Ammon's horn (tissue), 1 donor: ENCODE measurements at places on chromosomes 2 and 18.

DNA sequence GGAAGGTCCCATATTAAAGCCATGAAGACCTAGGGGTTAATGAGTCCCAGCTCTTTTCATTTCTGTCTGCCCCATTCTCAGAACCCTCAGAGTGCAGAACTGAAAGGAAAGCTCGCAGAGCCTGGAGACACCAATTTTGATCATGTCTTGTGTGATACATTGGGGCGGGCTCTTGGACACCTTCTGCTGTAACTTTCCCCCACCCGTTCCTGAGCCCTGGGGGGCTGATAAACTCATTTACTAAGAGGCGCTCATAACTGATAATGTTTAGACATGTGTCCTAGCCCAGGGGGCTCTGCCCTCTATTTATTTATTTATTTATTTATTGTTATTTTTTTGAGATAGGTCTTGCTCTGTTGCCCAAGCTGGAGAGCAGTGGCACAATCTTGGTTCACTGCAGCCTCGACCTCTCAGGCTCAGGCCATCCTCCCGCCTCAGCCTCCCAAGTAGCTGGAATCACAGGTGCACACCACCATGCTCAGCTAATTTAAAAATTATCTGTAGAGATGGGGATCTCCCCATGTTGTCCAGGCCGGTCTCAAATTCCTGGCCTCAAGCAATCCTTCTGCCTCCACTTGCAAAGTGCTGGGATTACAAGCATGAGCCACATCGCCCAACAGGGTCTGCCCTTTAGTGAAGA, 72.4 kb upstream of the HAAO start:
- DNase-seq = no peak

- DNase-seq = no peak
These were observed 28.0 kb upstream of the PSME4 start for GRCh38 chr2:53998834-53999233.

- no peak for DNase-seq
These were observed 78.8 kb downstream of the ANKRD12 start for GRCh38 chr18:9215221-9215933.

DNA sequence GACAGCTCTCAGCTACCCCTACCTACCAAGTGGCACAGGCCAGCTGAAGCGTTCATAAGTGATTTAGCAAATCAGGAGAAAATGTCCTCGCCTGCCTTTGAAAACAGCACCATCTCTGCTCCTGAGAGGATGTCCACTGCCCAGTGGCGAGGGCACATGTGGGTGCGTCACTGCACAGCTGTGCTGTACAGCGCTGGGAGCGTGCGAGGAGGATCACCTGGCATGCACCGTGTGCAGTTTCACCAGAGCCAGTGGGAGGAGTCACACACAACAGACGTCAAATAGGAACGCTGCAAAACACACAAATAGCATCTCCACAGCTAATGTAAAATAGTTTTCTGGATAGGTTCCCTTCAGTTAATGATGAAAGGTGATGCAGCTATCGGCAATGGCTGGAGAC, 154.1 kb downstream of the HDAC4 start:
- DNase-seq = no peak

- no peak for DNase-seq
These were observed 158.0 kb downstream of the INHBB start for GRCh38 chr2:120503793-120504571.

DNA sequence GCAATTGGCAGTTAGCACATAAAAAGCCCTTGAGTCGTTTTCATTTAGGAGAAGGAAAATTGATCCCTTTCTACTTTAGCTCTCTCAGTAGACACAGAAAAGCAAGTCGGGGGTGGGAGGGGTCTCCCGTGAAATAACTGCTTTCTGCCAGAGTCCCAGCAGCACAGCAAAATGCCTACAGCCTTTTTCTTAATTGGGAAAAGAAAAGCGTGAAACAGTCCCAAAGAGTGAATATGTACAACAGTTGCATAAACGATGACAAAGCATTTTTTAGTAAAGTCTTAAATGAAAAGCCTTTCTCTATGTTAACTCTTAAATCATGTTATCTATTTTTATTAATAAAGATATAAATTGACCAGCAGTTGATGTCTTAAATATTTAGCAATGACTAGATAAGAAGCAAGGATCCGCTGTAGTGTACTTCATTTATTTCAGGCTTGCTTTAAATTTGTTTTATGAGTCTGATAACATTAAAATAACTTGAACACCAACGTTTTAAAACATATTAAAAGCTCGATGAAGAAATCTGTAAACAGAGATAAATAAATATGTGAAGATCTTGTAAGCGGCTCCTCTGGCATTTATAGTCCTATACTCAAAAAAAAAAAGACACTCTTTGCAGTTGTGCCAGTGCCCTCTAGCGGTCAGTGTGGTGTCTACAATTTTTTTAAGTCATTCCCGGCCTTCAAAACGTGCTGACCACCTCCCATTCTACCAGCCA, 42.3 kb upstream of the ATIC start:
- DNase-seq = peak; percentile 75

DNA sequence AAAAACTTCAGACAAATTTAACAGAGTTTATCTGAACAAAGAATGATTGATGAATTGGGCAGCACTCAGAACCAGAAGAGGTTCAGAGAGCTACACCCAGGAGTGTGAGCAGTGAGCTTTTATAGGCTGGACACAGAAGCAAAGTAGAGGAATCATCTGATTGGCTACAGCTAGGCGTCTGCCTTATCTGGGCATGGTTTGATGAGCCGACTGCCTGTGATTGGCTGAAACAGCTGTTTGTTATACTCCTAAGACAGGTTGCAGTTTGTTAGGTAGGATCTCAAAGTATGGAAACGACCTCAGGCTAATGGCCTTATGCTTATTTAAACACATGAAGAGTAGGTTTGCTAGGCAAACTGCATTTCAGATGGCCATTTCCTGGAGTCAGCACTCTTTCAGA, 188.9 kb downstream of the MYO1B start:
- no peak for DNase-seq

DNA sequence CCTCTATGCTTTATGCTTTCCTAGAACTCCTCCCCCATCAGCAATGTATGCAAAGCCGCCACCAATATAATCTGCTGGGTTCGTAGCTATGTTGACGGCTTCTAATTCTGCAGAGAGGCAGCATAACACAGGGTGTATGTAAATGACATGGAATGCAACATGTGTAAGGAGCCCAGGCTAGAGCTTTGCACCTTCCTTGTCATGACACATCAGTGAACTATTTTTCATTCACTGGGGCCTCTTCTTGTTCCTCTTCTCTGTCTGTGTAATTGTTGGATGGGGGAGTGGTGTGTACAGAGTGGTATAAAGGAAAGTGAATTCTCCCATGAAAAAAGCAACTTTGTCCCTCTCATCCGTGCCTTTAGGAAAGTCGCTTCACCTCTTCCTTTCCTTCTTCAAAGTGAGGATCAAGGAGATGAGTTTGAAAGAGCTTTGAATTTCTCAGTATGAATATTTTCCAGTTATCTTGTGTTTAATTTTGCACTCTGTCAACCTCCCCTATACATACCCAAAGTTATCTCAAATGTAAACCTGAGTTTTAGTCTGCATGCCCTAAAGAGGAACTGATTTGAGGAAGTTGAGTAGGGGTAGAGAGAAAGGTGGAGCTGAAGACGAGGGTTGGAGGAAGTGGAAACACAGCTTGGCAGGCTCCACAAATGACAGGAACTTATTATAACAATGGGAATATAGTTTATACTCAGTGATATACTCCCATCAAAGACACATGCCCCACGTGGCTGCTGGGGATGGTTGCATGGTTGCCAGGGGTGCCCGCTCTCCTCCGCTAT, 74.9 kb upstream of the ARL4C start:
- DNase-seq = peak; percentile 40

GRCh38 chr18:13261661-13262357, 43.2 kb downstream of the LDLRAD4 start:
- no peak for DNase-seq

- no peak for DNase-seq
These were observed 3.7 kb upstream of the IL1RN start for GRCh38 chr2:113123726-113124125.

DNA sequence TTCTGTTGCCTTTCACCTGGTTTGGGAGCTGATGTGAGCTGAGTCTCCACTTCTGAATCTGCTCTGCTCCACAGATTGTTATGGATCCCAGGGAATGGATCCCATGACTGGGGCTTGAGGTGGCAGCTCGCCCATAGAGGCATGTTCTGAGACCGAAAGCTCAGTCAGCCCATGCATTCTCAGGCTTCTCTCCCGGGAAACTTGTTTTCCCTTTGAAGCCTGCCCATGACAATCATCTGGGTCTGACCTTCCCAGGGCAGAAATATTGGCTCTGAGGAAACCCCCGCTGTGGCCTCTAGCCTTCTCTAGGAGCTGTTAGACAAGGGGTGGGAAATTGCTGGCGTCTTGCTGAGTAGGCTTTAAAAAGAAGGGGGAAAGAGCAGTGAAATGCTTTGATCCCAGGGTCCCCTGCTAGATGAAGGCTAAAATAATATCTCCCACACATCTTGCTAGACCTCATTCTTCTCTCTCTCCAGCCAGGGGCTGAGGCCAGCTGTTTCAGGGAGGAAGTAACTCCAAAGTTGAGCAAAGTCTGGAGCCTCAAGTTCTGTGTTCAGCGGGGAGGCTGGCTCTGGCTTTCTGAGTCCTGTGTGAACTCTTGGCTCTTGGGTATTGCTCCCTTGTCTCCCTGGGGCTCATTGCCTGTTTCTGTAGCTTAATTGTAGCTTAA, 2.0 kb downstream of the VAMP8 start:
- DNase-seq = peak; percentile 43

DNA sequence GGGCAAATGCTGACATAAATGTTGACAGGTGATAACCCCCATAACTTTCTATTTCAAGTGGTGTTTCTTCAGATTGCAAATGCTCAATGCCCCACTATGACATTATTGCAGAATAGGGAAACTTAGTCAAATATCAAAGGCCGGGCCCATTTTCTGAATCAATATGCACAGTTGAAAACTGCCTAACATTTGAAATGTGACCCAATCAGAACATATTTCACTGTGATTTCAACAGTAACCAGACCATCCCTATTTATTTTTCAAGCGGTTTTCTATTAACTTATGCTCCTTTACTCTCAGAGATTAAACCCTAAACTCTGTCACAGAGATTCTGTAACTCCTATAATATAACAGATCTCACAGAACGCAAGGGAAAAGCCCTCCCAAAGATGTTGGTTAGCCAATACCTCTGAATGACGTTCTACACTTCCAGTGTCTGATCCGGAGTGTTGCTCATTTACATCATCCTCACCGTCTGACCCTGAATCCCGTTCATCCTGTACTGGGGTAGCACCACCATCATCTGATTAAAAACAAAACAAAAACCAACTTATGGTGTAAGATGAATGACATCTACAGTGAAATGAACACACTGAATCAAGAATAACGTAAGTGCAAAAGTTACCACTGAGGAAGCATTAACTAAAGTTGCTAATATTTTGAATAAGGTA, 2.9 kb downstream of the IWS1 start:
- DNase-seq = no peak

- peak; percentile 0 for DNase-seq
These were observed 17.4 kb upstream of the CREB1 start for GRCh38 chr2:207512356-207512755.

DNA sequence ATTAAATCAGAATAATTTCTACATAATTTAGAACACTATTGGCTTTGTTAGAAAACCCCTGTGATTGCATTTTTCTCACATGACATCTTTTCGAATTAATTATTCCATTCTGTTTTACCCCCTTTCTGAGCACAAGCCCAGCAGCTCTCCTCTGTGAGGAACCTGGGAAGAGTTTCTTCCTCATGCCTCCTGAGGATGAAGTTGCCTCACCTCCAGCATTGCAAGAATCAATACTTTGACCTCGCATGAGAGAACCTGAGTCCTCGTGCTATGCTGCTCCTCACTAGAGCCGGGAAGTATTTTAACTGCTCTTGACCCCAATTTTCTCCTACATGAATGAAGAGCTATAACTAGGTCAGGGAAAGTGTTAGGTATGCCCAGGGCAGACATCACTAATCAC, 77.1 kb upstream of the RAPH1 start:
- no peak for DNase-seq

DNA sequence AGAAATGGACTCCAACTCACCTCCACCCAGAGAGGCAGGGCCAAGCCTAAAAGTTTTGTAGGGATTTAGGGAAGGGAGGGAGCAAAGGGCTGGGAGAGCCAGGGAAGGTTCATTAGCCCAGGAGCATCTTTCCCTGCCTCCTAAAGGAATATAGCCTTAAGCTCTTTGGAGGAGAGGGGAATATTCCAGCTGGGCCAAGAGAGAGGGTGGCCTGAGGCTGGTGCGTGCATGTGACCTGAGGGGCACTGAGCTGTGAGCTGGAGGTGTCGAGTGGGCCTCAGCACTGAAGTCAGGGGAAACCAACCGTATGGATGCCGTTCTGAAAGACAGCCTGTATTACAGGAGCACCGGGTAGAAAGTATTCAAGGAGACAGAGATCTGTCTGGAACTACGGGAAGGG, 112.6 kb downstream of the KLHL29 start:
- no peak for DNase-seq

GRCh38 chr18:1522249-1522615, 617.6 kb downstream of the ADCYAP1 start:
- DNase-seq = no peak

- DNase-seq = no peak
These were observed 6.3 kb downstream of the KHK start for GRCh38 chr2:27092696-27093429.

DNA sequence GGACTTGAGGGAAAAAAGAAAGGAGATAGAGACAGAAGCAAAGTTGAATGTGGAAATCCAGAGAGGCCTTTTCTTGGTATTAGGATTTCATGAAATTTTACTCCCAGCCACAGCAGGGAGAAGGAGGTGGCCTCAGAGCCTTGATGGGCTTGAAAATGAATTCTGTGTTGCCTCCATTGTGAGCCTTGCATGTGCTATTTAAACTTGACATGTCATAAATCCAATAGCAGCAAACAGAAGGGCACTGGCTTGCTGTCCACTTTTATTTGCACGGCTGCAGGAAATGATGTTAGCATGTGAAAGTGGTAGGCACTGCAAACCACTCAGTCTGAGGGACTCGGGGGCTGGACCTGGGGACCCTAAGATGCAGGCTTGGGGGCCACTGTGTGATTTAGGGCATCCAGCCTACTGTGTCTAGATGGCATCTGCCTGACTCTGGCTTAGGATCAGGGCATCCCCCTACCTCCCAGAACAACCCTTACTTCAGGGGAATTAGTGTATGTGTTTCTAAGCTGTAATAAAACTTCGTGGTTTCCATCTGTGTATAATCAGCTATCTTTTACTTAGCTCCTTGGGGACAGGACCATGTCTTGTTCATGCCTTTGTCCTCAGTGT, 139.1 kb upstream of the SKOR2 start:
- DNase-seq = no peak

DNA sequence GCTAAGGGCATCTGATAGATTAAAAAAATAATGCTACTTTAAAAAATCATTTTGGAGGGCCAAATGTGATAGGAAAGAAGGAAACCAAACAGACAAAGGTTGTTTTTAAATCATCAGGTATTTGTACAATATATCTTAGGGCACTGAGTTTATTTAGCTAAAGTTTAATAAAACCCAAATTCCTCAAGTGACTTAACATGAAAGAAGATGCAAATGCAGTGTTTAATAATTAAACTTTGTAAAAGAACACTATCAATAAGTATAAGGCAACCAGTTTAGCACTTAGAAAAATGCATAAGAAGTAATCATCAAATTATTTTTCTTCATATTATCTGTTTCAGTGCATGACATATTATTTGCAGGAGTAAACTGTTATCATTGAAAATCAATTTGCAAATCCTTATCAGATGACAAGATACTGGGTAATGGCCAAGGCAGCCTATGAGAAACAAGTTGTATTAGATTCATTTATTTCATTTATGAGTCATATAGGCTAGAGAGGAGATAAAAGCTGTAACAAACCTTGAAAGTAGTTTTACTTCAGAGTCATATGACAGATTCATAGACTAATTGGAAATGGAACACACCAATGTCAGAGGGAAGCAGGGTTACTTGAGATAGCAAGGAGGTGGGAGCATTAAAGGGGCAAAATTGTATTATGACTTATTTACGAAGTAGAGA, 165.5 kb downstream of the GCA start:
- DNase-seq = no peak
